Placental epithelial cell (primary cell): ENCODE measurements at places on chromosomes 3 and 15. TPM values are rescaled to one million over a fixed set of nuclear protein-coding genes. Genes with fewer than 3 reads are reported as not detected.

Gene DPPA2
- not detected in 2 replicates for total RNA-seq

Gene XYLB
- 2.4 TPM in 2 replicates for total RNA-seq

Gene TMC3
- total RNA-seq: not detected in 2 replicates

Gene MITF
- total RNA-seq: 0.39 and 5.2 TPM in 2 replicates

Gene COMMD4
- 45.5 and 76.9 TPM in 2 replicates for total RNA-seq
